Activated effector memory CD4-positive, alpha-beta T cell treated with Interleukin-2 at 50 U/mL for 16 hours (primary cell): ENCODE measurements at places on chromosomes 5 and 9.

DNA sequence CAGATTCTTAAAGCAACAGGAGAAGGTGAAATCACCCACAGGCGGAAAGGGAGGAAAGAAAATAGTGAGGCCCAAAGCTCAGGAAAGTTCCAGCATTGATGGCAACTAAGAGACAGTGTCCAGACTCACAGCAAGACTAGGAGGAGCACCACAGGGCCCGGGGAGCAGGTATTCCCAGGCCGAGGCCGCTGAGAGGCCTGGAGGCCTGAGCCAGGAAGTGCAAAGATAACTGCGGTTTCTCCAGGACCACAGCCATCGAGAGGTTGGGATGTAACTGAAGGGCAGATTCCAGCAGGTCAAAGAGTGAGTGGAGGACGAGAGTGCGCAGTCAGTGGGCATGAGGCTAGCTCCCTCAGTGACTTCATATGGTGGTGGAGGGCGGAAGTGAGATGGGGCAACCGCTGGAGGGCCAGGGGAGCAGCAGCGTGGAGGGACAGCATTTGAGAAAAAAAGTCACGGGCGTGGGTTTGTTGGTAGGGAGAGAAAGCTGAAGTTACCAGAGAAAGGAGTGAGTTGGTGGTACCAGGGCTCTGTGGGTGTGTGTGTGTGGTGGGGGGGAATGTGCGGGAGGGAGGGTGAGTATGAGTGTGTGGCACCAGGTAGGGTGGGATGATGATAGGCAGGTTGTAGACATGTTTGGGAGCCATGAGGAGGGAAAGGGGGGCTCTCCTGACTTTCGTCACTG is 89.7 kb downstream of the PSD2 start:
- DNase-seq: no peak

GRCh38 chr5:74903165-74903787 is 37.1 kb upstream of the FAM169A start:
- no peak for DNase-seq

DNA sequence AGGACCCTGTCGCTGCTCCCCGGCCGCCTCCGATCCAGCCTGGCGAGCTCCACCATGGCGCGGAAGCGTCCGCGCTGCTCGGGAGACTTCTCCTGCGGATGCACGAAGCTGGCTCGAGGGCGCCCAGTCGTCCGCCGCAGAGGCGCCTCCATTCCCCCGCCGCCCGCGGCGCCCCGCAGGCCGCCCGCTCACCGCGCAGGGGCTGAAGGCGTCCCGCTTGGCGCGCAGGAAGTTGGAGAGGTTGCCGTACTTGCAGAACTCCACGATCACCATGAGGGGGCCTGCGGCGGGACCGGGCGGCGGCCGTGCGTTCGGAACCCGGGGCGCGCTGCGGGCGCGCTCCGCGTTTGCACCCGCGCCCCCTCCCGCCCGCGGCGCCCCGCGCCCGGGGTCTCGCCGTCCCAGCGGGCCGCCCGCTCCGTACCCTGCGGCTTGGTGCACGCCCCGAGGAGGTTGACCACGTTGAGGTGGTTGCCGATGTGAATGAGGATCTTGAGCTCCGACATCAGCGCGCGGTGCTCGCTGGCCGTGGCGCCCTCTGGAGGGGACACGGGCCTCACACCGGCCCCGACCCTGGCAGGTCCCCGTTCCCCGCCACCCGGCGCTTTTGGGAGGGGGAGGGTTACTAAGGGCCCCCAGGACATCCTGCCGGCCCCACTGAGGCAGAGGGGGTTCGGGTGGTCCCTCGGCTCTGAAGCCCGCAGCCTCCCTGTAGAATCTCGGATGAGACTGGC is 27.7 kb upstream of the SCGB3A1 start:
- no peak for DNase-seq

DNA sequence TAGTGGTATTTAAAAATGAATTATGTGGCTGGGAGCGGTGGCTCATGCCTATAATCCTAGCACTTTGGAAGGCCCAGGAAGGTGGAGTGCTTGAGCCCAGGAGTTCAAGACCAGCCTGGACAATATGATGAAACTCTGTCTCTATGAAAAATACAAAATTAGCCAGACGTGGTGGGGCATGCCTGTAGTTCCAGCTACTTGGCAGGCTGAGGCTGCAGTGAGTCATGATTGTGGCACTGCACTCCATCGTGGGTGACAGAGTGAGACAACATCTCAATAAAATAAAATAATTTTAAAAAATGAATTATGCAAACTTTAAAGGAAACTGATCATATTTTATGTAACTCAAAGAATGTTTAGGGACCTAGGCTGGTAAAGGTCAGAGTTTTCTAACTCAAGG is 310.8 kb upstream of the DMRT1 start:
- no peak for DNase-seq

GRCh38 chr5:21663082-21663481 is 1190.1 kb downstream of the CDH12 start:
- DNase-seq: no peak

DNA sequence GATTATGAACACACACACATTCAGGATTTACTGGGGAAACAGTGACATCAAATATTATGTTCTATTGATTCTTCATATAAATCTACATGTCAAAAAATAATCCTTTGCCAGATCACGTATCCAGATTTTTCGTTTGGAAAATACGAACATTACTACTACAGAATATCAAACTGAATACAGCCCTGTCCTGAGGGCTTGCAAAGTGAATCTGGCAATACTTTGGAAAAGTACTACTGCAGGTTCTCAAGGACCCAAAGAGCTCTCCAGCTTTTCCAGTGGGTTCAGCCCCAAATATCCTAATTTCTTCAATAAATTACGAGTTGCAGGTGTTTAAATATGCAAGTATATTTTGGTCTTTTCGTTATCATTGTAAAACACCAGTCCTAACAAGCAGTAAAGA is 411 bp upstream of the NDUFS4 start:
- DNase-seq: no peak

DNA sequence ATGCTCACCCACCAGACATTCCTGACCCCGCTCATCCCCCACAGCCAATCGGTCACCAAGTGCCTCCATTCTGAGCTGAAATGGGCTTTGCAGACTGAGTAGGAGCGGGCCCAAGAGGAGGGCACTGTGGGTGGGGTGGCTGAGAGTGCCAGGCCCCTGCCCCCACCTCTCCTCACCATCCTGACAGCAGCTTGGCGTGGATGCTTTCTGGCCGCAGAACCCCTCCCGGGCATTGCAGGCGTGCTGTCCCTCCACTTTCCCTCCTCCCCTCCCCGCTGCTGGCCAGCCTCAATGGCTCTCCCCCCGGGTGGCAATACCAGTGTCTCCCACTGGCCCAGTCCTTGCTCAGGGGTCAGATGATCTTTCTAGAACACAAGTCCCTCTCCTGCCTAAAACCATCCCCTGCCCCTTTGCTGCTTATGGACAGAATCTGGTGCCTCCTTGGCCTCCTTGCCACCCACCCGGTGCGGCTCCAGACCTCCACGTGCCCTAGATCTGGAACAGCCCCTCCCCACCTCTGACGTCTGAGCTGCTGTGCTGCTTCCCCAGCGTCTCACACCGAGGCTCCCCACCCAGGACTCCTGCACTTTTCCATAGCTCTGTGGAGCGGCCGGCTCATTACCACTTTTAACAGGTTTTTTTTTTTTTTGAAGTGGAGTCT is 6.1 kb downstream of the FLT4 start:
- no peak for DNase-seq

GRCh38 chr5:73435759-73436534 is 12.6 kb downstream of the FOXD1 start:
- DNase-seq: no peak

- no peak for DNase-seq
Observed at GRCh38 chr9:113522858-113523257, 59.3 kb downstream of the RGS3 start.

DNA sequence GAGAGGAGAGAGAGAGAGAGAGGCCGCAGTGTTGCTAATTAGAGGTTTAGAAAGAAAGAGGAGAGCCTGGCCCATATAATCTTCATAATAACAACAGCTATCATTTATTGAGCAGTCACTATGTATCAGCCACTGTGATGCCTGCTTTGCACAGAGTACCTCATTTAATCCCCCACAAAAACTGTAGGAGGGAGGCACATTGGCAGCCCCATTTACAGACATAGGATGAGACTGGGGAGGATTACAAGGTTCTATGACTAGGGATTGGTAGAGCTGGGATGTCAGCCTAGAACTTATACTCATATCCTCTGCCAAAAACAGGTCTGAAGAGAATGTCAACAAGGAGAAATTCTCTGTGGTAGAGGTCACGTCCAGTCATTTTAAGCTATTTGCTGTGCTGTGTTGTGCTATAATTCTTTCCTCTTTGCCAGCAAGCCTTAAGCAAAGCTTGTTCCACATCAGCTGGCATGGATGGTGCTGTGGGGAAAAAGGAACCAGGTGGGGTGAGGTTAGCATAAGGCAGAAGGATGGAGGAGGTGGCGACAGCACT is 6.7 kb upstream of the GCNT4 start:
- DNase-seq: no peak

DNA sequence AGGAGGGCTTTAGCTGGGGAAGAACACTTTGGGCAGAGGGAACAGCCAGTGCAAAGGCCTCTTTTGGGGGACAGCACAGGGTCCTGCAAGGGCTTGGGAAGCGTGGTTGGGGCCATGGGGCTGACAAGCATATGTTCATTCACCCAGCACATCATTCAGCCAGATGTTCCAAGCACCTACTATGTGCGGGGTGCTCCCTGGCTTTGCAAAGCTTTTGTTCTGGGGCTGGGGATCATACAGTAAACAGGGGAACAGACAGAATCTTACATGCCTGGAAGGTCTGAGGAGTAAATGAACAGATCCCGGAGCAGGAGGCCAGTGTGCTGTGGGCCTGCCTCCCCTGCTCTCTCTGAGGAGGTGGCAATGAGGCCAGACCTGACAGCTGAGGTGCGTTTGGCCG is 16.7 kb downstream of the PSD2 start:
- no peak for DNase-seq

GRCh38 chr9:93089481-93089991 is 6.5 kb upstream of the CARD19 start:
- no peak for DNase-seq

DNA sequence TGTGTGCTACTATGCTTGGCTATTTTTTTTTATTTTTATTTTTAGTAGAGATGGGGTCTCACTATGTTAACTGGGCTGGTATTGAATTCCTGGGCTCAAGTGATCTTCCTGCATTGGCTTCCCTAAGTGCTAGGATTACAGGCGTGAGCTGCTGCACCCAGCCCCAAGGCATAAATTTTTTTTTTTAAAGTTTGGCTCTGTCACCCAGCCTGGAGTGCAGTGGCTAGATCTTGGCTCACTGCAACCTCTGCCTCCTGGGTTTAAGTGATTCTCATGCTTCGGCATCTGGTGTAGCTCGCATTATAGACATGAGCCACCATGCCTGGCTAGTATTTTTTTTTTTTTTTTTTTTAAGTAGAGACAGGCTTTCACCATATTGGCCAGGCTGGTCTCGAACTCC is 70.3 kb downstream of the RAB24 start:
- DNase-seq: no peak

GRCh38 chr9:34675048-34675714 is 12.7 kb upstream of the CCL27 start:
- peak; percentile 25 for DNase-seq

- DNase-seq: no peak
Observed at GRCh38 chr9:4197548-4197947, 102.3 kb downstream of the GLIS3 start.

DNA sequence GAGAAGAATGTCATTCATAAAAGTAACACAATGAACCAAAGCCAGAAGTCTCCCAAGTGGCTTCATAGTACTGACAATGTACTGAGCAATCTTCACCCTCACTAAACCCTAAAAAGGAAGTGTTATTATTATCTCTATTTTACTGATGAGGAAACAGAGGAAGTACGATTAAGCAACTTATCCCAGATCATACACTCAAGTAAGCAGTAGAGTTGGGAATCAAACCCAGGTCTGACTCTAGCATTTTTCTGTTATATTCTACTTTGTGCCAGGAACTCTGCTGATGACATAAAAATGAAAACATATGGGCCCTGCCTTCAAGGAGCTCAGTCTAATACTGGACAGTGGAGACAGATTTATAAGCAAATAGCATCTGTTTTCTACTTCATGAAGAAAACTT is 109.2 kb downstream of the RAPGEF6 start:
- DNase-seq: no peak

DNA sequence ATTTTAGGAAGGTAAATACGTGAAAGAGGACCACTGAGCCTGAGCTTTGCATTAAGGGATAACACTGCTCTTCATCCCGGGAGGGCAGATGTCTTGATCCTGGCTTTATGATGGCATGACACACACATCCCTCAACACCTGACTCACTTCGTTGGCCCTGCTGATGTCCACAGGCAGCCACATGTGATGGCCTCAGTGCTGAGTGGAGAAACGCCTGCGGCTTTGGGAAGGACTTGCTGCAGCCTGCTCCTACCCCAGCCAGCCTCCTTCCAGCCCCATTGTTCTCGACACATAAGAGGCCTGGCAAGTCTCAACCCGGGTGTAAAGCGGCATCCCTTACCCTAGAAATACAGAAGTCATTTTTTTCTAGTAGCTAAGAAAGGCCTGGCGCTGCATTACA is 169.0 kb downstream of the SYK start:
- no peak for DNase-seq

DNA sequence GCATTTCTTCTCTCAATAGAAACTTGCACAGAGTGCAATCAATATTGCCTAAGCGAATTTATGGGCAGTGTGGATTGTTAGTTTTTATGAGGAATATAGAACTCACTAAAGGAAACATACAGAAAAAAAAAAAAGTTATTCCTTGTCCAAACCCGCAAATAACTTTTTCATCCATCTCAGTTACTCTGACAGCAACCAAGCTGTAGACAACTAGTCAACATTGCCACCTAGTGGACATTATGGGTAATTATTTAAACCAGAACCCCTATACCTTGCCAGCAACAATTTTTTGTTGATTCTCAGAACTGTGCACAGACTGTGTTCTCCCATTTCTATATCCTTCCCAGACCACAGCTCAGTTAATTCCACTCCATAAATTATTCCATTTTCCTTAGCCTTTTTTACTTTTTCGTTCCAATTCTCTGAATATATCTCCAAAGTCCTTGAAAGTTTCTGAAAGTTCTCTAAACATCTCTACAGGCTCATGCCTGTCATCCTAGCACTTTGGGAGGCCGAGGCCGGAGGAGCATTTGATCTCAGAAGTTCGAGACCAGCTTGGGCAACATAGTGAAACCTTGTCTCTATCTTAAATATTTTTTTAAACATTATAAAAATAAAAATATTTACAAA is 2.6 kb upstream of the AFAP1L1 start:
- DNase-seq: no peak

- DNase-seq: no peak
Observed at GRCh38 chr5:16315501-16315900, 135.9 kb upstream of the MARCHF11 start.

DNA sequence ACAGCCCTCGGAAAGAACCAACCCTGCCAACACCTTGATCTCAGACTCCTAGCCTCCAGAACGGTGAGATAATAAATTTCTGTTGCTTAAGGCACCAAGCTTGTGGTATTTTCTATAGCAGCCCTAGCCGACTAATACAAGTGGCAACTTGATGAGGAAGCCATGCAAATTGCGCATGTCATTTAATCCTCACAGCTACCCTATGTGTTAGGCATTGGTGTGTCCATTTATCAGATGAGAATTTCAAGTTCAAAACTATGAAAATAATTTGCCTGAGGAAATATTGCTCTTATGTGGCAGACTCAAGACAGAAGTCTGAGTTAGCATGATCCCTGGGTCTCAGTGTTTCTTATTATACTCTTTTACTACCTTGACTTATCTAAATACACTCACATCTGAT is 264.0 kb downstream of the PDE4D start:
- DNase-seq: no peak
